Retinal pigment epithelial cell (primary cell): ENCODE measurements at places on chromosomes 7 and 10.

GRCh38 chr7:18808026-18808425 lies 309.4 kb downstream of the TWIST1 start:
- DNase-seq: no peak

GRCh38 chr10:102819054-102819453 lies 18.2 kb downstream of the CYP17A1 start:
- no peak for DNase-seq

DNA sequence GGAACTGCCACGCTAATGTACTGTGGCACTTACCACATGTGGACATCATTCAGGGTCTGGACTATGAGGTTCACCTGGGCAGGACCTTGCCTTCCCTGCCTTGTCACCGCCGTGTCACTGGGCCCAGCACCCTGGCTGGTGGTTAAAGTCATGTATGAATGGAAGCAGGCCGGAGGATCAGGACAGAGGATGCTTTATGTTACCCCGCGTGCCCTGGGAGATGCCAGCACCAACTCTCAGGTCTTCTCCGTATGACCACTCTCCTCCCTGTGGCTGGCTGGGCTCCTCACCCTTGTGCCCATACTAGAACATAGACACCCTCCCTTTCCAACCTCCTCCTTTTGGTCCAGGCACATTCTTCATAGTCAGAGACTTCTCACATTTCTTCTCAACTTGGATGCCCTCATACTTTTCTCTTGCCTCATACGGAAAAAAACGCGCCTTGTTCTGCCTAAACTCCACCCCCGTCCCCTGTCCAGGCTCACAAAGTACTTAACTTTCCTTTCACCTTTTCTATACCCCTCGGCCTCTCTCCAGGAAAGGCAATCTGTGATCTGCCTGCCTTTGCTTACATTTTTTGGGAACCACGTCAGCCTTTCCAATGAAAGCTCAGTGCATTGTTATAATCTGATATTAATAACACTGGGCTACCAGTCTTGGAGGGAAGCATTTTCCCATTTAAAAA lies 240.0 kb downstream of the TEX36 start:
- DNase-seq: no peak

DNA sequence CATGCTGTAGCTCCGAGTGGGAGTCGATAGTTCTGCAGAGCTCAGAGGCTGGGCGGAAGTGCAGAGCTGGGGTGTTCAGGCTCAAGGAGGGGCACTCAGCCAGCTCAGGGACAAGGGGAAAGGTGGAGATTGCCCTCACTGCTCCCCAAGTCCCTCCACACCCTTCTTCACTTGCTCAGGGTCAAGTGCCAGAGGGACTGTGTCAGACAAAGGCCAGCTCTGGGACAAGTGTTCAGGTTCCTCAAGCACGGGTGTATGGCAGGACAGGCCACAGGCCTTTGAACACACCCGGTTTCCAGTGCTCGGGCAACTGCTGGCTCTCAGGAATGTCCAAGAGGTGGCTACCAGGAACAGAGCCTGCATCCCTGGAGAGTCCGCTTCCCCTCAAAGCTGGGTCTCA lies 293.0 kb upstream of the PODXL start:
- DNase-seq: no peak

GRCh38 chr10:61760943-61761824 lies 98.5 kb downstream of the CABCOCO1 start:
- DNase-seq: peak; percentile 87

DNA sequence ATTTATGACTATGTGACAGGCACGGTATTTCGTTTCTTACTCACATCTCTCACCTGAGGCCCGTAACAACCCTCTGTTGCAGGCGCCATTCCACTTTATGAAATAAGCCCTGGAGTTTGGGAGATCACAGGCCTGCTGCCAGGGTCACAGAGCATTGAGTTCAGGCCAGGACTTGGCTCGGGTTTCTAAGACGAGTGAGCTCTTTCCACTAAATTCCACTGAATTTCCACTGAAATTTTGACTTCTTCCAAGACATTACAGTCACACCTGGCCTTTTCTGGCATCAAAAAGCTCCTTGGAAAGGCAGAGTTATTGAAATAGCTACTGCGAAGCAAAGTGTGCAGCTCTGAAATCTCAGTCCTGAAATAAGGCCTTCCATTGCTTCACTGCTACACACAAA lies 282.8 kb upstream of the MGMT start:
- no peak for DNase-seq

GRCh38 chr7:40700653-40701421 lies 566.0 kb downstream of the SUGCT start:
- DNase-seq: no peak

DNA sequence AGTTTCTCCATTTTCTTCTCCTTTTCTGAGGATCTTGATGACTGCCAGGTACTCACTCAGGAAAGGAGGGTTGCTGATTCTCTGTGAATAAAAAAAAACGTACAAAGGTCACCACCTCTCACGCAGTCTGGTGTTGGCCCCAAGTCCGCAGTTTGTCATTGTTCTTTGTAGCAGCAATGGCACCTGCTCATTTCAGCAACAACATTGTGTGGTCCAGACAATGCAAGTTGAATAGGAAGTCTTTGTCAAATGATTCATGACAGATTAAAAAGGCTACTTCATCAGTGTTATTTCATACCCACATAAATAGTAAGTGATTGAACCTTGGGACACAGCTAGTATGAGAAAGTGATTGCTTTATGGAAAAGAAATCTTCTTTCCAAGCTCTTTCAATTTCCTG lies 653.5 kb upstream of the MGMT start:
- no peak for DNase-seq

GRCh38 chr10:132043861-132044695 lies 21.7 kb upstream of the JAKMIP3 start:
- no peak for DNase-seq

DNA sequence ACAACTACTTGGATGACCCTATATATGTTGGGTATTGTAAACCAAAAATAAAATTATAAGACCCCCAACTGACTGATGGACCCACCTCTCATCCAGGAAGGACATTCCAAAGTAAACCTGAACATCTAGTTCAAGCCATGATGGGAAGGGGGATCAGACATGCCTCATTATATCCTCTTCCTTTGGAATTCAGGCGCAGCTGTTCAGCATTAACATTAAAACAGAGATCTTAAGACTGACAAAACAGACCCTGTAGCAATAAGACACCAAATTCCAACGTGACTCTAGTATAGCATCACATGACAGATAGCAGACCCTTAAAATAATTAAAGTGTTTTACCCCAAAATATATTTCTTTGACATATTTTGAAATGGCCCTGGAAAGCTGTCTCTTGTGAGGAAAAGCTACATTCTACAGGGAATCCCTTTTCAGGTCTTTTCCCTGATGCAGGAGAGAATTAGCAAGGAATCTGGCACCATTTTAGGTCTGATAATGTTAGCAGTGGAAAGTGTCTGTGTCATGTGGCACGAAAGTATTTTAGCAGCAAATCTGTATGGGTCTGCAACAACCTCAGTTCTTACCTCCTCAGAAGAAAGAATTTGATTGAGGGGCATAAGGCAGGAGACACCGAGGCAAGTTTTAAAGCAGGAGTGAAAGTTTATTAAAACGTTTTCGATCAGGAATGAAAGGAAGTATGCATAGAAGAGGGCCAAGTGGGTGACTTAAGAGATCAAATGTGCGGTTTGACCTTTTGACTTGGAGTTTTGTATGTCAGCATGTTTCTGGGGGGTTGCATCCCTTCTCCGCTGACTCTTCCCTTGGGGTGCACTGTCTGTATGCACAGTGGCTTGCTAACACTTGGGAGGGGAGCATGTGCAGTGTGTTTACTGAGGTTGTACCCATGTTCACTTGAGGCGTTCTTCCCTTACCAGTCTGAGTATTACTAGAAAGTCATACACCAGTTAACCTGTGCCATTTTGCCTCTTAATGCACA lies 236.6 kb upstream of the PPP1R3A start:
- no peak for DNase-seq

- no peak for DNase-seq
These were observed 60.2 kb upstream of the DGKB start for GRCh38 chr7:14962778-14963177.

DNA sequence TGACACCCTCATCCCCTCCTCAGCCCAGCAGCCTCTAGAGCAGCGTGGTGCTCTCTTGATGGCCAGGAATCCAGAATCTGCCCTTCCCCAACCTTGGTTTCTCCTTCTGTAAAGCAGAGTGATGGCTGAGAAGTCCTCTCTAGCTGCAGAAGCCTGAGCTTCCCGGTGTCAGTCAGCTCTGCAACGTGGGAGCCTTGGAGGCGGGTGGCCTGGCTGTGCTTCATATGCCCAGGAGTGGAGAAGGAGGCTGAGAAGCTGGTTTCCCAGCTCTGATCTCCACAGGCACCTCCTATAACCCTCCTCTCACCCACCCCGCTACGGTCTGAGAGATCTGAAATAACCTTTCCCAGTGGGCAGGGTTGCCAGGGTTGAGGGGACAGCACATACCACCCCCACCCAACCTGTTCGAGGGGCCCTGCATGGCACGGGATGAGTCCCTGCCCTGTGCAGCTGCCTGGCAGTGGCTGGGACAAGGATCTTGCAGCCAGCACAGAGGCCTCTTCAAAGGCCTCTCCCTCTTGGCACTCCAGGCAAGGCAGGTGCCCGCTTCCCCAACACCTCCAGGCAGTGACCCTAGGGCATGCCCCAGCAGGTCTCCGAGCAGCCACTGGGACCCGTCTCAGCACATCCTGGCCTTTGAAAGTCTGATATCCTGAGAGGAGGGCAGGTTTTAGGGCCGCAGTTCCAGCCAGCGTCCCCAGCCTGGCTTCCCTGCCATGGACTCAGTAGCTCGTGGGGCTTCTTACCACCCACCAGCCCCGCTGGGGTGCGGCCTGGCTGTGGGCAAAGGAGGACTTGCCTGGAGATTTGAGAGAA lies 18.3 kb upstream of the SLC29A3 start:
- no peak for DNase-seq

- no peak for DNase-seq
These were observed 15.8 kb downstream of the SCD start for GRCh38 chr10:100362570-100363496.

DNA sequence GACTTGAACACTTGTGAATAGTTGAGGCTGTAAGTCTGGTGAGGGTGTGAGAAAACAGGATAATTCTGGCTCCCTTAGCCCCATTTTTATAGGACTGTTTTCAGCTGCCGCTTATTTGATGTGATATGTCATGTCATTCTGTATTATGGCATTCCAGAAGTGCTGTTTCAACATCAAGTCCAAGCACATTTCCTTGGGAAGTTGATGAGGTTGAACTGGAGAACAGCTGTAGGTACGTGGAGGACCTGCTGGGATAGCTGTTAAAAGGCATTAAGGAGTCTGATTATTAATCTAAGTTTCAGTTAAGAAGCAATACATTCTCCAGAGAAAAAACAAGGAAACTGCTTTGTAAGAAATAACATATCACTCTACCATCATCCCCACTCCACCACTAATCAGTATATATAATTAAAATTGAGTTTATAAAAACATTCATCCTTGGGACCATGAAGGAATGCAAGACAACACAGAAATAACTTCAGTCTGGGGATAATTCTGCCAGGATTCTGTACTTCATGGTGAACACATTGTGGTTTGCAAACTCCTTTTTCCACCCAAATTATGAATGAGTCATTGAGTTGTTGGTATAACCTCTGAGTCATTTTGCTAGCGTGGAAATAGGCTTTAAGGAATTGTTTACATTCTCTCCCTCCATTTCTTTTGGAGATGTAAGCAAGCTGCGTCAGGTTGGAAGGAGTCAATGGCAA lies 39.9 kb upstream of the TMEM229A start:
- peak; percentile 92 for DNase-seq

DNA sequence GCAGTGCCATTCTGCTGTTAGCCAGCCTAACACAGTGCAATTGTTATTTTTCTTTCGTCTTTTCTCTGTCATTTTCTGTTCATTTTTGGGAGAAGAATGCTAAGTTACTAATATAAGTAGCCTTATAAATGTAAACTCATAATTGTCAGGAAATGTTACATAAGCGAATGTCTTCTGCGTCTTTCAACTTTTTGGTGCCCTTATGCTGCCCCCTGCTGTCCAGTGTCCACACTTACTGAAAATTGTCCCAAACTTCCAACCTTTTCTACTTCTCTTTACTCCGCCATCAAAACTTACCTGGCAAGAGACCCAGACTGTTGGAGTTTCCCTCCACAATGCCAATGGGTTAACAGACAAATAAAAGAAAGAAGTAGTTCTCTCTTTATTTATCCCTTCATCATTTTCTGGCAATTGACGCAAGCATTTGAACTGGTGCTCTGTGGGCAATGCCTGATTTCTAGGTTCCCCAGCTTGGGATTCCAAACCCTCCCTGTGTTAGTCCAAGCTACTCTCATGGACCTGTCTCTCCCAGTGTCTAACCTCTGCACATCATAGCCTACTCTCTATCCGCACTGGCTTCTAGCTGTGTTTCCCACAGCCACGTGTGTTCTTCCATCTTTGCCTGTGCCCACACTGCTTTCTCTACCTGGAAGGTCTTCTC lies 21.0 kb upstream of the EPC1 start:
- no peak for DNase-seq

- no peak for DNase-seq
These were observed 65.1 kb downstream of the PAPSS2 start for GRCh38 chr10:87724789-87725188.

- no peak for DNase-seq
These were observed 12.6 kb upstream of the LAMB4 start for GRCh38 chr7:108142675-108143259.

DNA sequence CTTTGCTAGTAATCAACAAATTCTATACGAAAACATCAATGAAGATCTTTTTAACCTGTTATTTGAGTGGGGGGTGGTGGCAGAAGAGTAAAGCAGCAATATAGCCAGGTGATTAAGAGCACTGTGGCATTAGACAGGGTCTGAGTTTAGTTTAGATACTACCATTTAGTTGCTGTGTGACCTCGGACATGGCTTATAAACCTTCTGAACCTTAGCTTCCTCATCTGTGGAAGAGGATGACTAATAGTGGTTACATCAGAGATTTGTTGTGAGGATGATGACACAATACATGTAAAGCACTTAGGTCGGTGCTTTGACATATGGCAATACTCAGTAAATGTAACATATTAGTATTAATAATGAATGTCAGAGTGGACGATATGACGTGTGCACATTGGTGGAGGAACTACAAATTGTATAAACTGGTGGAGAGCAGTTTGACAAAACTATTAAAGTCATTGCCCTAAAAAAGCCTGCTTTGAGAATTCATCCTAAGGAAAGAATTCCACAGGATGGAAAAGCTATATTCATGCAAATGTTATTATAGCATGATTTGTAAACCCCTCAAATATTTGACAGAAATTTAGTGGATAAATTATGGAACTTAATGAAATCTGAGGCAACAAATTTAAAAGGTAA lies 24.3 kb downstream of the SPAG6 start:
- no peak for DNase-seq

GRCh38 chr7:12623885-12624498 lies 53.5 kb downstream of the SCIN start:
- DNase-seq: no peak

DNA sequence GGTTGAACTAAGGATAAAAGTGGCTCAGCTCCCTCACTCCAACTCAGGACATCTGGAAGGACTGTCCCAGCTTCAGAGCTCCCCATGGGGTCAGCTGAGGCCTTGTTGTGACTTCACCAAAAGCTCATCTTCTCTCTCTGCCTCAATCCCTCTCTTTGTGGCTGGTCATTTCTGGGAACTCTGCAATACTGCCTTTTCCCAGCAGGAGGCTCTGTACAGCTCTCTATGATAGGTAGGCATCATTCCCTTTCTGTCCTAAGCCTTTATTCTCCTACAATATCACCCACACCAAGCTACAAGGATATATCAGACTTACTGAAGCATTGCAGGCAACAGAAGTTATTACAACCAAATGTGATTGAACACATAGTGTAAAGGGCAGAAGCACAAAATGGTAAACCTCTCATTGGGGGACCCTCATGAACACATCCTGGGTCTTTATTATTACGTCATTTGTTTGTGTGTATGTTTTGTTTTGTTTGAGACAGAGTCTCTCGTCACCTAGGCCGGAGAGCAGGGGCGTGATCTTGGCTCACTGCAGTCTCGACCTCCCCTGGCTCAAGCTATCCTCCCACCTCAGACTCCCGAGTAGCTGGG lies 36.7 kb upstream of the PRPS1L1 start:
- DNase-seq: no peak
